Stimulated activated CD8-positive, alpha-beta memory T cell treated with anti-CD3 and anti-CD28 coated beads, Interleukin-4, amount 100 ng/mL, for 24 hours (primary cell): ENCODE measurements at places on chromosomes 1 and 21.

DNA sequence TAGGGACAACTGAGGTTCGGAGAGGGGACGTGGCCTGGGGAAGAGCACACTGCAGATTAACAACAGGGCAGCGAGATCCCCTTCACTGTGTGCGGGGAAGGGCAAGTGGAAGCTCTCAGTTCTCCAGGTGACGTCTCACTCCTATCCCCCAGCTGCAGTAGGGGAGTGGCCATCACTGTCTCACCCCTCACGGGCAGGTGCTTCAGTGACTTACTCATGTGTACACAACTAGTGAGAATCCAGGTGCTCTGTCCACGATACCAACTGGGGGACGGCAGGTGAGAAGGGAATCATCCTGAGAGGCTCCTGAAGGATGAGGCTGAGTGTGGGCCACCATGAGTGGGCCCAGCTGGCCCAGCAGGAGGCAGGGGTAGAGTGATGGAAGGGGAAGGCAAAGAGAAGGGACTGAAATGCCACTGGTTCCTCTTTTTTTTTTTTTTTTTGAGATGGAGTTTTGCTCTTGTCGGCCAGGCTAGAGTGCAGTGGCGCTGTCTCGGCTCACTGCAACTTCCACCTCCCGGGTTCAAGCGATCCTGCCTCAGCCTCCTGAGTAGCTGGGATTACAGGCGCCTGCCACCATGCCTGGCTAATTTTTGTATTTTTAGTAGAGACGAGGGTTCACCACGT, 25.9 kb downstream of the RHBG start:
- DNase-seq: no peak

DNA sequence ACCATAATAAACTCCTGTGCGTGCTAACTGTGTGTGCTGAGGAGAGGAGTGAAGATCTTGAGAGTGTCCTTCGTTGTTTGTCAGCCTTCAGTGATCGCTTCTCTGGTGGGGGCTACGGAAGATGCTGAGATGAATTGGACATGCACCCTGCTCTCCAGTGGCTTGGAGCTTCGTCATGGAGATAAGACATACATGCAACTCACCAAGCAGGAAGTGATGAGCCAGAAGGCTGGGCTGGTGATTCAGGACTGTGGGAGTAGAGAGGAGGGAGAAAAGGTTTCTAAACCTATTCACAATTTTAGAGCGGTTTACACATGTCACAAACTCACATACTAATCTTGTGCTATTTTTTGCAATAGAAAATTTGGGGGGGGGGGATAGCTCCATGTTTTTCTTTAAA, 128.9 kb upstream of the ADAR start:
- DNase-seq: no peak

DNA sequence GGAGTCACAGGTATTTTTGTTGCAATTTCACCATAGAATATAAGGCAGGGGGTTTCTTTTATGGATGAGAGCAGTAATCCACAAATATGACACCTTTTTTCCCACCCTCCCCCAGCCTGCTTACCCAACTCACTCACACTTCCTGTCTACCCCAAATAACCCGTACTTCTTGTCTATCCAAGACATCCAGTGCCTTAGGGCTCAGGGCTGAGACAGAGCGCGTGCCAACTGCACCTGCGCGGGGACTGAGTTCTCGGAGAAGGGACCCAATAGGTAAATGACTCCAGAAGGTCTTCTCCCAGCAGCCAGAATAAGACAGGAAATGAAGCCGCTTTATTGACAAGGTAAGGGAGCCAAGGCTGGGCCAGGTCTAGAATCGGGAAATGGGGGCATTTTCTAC, 369.1 kb downstream of the SIPA1L2 start:
- DNase-seq: no peak

GRCh38 chr1:78286686-78287085, 204.1 kb upstream of the PTGFR start:
- no peak for DNase-seq

GRCh38 chr1:78078358-78078757, 32.6 kb downstream of the GIPC2 start:
- DNase-seq: no peak
